ENCODE measurements at places on chromosomes 7 and 10. TPM values are rescaled to one million over a fixed set of nuclear protein-coding genes. Genes with fewer than 3 reads are reported as not detected.

- no peak for DNase-seq
Observed at GRCh38 chr10:100327007-100327717, 2.9 kb downstream of the PKD2L1 start.

GRCh38 chr10:123463698-123464097 lies 202.5 kb upstream of the GPR26 start:
- DNase-seq: no peak

- DNase-seq: no peak
Observed at GRCh38 chr10:44834131-44834530, 77.0 kb upstream of the TMEM72 start.

The MKI67 gene
- total RNA-seq: 33.3 TPM

The LIPN gene
- total RNA-seq: not detected

The SRI gene
- total RNA-seq: 307 TPM

DNA sequence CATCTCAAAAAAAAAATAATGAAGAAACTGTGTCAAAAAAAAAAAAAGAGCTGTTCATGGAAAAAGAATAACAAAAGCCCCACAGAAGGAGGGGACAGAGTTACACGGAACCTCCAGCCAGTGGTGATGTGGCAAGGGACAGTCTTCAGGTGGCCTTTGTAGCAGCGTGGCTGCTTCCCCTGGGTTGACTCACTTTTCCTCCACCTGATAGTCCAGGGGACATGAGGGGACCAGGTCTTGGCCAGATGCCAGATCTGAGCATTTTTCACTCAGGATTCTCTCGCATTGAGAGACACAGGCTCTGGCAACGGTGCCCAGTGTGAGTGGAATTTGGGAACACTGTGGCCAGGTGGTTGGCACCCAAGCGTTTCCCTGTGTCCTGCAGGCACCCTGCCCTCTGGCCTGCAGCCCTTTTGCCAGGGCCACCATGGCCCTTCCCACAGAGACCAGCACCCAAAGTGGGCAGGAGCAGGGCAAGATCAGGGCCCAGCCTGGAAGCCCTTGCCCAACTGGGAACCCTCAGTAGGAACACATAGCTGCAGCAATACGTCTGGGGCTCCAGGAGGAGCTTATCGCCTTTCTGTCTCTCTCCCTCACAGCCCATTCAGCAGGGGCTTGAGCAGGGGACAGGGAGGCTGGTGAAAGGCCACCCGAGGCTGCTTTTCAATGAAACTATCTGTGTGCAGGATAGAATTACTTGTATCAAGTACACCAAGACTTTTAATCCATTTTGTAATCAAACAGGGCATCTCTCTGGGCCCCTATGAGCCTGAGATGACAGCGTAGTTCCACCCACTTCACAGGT lies 159.1 kb downstream of the UBE2H start:
- DNase-seq: no peak

GRCh38 chr10:18610517-18610916 lies 40.9 kb downstream of the NSUN6 start:
- peak; percentile 76 for DNase-seq

The NPY4R gene
- not detected for total RNA-seq

DNA sequence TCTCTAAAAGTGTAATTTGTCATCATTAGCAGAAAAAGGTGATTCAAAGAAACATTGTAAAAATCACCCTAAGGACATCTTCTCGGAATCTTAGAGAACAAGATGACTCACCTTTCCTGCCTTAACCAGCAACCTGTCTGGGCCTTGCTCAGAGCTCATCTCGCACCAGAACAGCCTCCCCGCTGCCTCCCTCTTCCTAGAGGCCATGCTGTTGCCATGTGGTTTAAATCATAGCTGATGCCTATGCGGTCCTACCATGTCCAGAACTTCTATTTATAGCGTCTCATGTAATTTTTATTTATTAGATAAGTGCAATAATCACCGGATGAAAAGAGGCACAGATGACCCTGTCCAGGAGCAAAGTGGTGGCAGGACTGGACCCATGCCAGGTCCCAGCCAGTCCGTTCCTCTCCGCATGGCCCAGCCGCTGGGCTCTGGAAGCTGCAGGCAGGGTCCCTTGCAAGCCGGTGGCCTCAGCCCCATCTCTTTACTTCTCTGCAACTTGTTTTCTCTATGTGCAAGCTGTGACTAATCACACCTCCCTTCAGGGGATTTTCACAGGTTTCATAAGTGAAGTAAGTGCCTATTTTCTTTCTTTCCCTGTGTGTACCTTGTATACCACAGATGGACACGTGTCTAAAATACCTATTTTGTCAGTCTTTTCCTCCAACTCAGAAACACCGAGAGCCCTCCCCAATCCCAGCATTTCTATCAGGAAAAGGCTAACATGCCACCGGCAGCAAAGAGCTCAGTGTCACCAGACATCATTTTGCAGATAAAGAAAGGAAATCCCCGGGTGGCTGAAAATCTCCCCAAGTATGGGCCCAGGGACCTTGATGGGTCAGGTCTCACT lies 27.1 kb downstream of the KLF6 start:
- DNase-seq: no peak

DNA sequence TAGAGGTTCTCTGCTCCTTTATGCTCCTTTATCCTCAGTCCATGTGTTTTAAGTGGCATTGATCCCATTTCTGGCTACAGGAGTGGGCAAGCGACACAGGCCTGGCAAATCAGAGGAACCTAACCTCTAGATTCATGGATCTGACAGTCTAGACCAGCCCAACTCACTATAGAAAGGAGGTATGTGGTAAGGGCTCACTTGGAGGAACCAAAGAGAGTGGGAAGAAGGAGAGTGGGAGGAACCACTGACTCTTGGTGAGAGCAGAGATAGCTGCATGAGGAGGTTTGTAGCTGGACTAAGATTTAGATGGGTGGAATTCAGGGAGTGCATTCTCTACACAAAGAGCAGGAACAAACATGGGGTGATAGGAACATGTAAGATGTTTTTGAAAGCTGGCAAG lies 11.6 kb upstream of the FRAT1 start:
- no peak for DNase-seq

GRCh38 chr10:46516660-46517416 lies 39.6 kb downstream of the GPRIN2 start:
- peak; percentile 73 for DNase-seq

GRCh38 chr7:20270867-20271266 lies 53.7 kb upstream of the MACC1 start:
- no peak for DNase-seq
